ENCODE measurements at places on chromosomes 7 and 10.

GRCh38 chr7:93194386-93194785 is 31.9 kb downstream of the HEPACAM2 start:
- ATAC-seq: peak; percentile 61

DNA sequence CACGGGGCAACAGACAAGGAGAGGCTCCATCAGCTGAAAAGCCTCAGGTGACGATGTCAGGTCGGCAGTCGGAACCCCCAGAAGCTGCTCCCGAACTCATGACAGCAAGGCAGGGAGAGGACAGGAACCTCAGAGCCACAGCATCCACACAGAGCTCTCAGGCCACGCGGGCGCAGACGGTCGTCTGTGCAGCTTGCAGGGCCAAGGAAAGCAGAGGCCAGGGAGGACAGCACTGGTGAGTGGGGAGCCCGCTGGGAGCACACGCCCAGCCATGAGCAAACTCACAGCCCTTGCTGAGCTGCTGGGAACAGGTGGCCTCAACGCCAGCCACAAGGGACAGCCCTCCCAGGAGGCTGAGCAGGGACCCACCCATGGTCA is 138.9 kb downstream of the MAD1L1 start:
- no peak for ATAC-seq

DNA sequence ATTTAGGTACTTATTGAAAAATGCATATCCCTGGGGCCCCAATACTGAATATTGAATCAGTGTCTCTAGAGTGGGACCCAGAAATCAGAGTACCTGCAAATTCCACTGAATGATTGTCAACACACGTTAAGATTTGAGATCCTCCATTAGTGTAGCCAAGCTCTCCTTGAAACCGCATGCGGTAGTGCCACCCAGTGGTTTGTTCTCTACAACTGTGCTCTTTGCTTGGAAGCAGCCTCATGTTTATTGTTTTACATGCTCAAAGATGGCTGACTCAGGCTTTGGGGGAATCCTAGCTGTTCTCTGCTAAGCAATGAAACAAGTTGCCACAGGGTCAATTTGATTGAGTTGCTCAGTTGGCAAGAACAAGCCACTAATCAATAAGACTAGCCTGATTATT is 340.2 kb upstream of the CELF2 start:
- ATAC-seq: no peak

DNA sequence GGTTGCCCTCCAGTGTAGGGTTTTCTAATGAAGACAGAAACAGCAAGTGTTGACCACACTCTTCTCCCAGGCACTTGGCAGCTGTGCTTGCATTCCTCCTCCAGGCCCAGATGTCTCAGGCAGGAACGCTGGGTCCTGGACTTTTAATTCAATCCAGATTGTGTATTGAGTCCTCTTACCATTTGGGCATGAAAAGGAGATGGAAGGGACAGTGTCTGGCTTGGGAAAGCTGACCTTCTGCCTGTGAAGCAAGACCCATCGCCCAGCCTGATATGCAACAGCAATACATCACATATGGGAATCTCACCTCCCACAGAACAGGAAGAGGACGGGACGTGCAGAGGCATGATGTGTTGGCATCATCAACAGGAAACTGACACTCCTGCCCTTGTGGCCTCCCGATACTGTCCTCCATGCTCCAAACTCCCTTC is 174.4 kb upstream of the LYZL2 start:
- peak; percentile 78 for ATAC-seq

DNA sequence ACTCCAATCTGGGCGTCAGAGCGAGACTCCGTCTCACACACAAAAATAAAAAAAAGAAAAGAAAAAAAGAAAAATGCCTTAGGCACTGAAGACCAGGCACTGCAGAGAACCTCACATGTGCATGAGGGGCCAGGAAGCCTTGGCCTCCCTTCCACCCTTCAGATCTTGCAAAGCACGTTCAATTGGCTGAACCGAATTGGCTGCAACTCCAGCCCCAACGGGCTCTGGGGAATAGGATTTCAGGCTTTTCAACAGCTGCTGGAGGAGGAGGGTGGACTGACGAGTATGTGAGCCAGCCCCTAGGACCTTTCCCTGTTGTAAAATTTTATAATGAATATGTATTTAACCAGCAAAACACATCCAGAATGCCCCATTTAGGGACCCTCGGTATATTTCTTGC is 16.7 kb downstream of the TMEM120A start:
- ATAC-seq: no peak

- ATAC-seq: peak; percentile 94
These were observed 145.1 kb downstream of the SEMA3D start for GRCh38 chr7:85041605-85042216.

GRCh38 chr7:151306374-151306773 is 35.2 kb upstream of the NUB1 start:
- no peak for ATAC-seq

- peak; percentile 58 for ATAC-seq
These were observed 2.3 kb upstream of the SMIM30 start for GRCh38 chr7:113120647-113121046.

GRCh38 chr10:5550621-5551530 is 26.1 kb downstream of the CALML3 start:
- ATAC-seq: peak; percentile 54

DNA sequence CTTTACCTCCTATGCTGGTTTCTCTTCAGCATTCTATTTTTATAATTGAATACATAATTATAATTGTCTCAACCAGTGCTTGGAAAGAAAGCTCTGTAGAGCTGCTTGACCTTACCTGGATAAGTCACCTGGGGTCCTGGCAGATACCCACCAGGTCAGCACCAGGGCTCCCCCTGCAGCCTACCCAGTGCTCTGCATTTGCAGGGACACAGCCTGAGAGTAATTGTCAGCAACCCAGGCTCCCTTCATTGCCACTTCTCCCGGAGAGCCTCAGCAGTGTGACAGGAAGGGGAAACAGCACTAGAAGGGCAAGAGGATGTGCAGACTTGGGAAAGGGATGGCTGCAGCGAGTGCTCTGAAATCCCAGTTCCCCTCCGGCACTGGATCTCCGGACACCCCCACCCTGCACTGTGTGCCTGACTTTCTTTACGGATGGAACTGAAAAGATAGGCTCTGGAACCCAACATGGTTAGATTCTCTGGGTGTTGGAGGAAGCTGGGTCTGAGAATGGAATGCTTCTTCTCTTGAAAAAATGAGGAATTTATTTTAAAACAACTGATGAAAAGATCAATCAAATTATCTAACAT is 11.4 kb upstream of the PAX4 start:
- ATAC-seq: peak; percentile 79

DNA sequence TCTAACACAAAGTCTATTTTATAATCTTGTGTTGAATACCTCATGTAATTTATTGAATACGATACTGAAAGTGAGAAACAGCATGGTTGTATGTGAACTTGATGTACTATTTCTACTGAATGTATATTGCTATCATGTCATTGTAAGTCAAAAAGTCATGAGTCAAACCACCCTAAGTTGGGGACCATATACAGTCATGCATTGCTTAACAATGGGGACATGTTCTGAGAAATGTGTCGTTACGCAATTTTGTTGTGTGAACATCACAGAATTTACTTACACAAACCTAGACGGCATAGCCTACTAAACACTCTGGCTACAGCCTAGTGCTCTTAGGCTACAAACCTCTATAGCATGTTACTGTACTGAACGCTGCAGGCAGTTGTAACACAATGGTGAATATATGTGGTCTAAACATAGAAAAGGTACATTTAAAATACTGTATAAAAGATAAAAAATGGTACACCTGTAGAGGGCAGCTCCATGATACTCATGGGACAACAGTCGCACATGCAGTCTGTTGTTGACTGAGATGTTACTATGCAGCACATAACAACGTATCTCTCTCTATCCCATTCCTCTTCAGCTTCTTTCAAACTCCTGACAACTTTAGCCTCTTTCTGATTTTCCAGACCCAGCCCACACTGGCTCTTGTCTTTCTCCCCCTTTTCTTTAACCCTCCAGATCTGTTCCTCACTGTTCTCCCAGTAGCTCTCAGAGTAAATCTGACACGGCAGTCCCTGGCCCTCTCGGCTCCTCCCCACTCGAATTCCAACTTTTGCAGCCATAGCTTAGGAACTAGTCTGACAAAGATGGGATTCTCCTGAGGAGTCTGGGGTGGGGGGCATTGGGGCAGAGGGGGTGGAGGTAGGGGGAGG is 90.1 kb downstream of the SNX10 start:
- no peak for ATAC-seq

- ATAC-seq: no peak
These were observed 1.3 kb downstream of the ZNF503 start for GRCh38 chr10:75400163-75400770.

DNA sequence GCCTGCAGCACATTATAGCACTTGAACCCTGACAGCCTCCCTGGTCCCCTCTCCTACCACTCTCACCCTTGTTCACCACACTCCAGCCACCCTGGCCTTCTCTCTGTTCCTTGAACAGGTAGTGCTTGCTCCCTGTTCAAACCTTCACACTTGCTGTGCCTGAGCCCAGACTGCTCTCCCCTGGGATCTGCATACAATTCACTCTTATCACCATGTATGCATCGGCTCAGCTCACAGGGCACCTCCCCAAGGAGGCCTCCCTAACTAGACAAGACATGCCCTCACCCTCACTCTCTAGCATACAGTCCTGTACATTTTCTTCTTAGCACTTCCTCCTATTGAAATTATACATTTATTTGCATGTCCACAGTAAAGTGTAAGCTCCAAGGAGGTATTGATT is 59.3 kb downstream of the FAM13C start:
- no peak for ATAC-seq

- ATAC-seq: no peak
These were observed 32.2 kb upstream of the MCU start for GRCh38 chr10:72659694-72660093.

DNA sequence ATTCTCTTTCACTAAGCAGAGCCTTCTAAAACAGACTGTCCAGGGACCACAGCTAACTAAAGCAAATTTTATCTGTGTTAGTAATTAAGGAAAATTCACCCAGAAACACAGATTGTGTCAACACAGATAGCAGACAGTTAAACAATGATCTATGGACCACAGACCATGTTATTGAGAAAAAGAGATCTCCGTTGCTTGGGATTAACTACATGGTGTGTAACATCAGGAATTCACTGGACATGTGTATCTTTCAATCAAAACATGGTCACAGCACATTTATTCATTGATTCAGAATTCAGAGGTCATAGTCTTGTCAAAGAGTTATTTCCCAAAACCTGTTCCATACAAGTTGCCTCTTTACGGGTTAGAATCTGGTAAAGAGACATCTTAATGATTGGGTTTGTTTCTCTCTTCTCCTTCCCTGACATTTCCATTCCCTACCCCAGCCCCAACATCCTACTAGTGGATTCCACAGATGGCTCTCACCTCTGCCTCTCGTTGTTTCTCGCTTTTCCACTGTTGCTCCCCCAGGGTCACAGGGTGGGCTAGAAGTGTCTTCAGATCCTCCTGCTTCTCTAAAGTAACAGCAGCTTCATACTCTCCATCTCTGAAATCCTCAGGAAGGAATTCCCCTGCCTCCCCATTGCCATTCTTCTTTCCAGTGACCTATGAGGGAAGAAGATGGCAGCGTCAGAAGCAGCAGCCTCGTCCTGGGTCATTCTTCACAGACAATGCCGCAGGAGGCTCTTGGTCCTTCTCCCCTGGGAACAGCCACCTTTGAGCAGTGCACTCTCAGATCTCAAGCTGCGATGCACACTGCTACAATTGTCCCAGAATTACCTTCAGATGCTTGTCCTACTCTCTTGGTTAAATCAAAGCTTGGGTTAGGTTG is 958 bp downstream of the ANKRD1 start:
- no peak for ATAC-seq

GRCh38 chr7:46812101-46812675 is 769.7 kb downstream of the TNS3 start:
- ATAC-seq: no peak

DNA sequence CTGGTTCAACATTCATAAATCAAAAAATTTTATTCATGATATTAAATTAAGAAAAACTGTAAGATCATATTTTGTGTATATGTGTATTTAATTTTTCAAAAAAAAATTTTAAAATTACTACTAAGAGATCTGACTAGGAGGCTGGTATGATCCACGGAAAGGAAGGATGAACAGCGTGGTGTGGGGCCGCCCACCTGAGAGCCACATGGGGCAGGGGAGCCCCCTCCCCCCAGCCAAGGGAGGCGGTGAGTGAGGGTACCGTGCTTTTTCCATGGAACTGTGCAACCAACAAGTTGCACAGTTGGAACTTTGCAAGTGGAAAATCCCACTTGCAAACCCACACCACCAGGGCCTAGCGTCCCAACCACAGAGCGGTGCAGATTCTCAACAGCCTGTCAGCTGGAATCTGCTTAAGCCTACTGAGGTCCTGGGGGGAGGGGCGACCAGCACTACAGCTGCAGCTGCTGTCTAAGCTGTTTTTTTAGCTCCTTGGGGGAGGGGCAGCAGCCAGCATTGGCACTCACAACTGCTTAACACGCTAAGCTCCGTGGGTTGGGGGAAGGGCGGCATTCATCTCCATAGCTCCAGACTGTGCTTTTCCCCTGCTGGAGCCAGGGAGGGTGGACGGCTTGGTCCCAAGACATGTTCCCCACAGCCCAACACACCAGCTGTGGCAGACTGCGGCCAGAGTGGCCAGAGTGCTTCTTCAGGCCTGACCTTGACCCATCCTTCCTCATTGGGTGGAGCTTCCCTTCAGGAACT is 94.2 kb upstream of the IGFBP3 start:
- ATAC-seq: no peak

DNA sequence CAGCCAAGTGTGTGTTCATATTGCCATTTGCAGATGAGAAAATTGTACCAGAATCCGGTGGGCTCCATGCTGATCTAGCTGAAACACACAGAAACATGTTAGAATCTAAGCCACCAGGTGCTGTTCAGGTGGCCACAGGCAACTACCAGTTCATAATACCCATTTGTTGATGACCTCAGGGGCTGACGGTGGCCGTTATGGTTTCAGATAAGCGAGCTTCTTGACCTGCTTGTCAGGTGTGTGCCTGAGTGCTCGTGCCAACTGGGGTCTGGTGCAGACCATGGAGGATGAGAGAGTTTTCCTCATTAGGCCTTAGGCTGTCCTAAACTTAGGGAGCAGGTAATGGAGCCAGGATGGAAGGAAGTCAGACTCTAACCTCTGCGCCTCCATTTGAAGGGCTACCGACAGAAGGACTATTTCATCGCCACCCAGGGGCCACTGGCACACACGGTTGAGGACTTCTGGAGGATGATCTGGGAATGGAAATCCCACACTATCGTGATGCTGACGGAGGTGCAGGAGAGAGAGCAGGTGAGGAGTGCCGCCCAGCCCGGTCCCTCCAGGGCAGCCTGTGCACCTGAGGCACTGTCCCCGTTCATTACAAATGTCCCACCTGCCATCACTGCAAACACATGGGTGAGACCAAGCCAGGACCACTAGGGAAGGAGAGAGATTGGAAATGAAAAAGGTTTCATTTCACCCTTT is 53.1 kb downstream of the MKI67 start:
- ATAC-seq: no peak

All from SK-N-SH treated with all-trans-retinoic acid at 6 μM for 48 hours (cell line).